CD4-positive, alpha-beta T cell treated with Interleukin-4 for 4 hours (primary cell): ENCODE measurements at places on chromosomes 7 and 10.

- DNase-seq: no peak
Observed at GRCh38 chr7:117766913-117767312, 106.3 kb downstream of the CTTNBP2 start.

DNA sequence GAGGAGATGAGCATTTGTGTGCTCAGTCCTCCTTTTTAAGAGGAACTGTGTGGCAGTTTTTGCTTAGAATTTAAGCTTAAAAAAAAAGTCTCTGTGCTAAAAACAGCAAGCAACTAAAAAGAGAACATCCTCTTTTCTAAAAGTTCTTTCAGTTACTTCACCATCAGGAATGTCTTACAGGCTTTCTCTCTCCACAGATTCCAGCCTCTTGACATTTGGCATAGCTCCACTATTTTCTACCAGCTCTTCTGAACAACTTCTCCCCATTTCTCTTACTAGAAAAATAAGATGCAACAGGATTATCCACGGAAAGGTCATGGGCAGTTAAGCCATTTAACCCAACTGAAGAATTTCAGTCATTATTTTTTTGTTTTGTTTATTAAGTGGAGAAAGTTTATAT lies 13.2 kb downstream of the PCLO start:
- DNase-seq: no peak

DNA sequence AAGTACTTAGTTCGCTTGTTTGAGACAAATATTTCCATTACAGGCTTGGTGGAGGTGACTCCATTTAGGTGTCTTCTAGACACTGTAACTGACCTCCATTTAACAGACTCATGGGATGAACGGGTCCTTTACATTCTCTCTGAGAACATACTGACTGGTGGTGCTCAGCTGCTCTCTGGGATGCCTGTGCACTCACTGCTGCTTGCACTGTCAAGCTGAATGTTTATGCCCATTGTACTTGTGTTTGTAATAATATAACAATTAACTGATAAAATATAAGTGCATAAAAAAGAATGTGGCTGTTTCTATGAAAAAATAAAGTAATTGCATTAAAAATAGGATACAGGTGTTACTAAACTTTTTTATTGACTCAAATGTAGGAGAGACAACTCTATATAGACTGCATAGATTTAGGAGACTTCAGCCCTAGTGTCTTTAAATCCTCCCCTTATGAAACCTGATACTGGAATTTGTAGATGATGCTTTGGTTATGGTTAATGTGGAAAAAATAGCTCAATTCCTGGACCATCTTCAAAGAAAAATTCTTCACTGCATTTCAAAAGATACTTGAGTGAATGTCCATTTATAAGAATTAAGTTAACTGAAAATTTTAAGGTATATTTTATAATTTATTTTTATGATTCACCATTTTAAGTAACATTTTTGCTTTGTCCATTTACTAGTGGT lies 85.4 kb downstream of the CDK14 start:
- no peak for DNase-seq

- no peak for DNase-seq
Observed at GRCh38 chr7:131046246-131046645, 281.4 kb upstream of the MKLN1 start.

DNA sequence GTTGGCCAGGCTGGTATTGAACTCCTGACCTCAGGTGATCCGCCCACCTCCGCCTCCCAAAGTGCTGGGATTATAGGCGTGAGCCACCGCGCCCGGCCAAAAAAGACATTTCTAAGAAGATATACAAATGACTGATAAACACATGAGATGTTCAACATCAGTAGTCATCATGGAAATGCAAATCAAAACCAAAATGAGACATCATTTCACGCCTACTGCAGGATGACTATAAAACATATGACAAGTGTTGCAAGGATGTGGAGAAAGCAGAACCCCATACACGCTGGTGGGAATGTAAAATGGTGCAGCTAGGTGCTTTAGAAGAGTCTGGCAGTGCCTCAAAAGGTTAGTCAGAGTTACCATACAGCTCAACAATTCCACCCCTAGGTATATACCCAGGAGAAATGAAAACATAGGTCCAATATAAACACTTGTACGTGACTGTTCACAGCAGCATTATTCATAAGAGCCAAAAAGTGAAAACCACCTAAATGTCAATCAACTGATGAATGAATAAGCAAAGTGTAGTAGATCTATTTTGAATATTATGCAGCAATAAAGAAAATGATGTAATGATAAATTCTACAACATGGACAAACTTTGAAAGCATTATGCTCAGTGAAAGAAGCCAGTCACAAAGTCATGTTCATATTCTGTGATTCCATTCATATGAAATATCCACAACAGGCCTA lies 24.5 kb downstream of the TMEM209 start:
- no peak for DNase-seq

DNA sequence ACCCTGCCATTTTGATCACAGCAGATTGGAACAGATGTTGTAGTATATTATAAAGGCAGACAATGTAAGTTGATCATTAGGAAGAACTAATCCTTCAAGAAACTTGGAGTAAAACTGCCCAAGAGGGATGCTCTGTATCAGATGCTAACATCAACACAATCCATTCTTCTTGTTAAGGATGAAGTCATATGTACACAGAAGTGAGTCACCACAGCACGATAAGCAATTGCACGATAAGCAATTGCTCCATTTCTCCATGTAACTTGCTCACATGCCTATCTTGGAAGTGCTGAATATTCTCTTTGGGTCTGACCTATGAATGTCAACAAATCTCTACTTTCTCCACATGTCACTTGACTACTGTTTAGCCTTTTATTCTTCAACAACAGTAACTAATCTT lies 41.5 kb upstream of the DMTF1 start:
- DNase-seq: no peak

DNA sequence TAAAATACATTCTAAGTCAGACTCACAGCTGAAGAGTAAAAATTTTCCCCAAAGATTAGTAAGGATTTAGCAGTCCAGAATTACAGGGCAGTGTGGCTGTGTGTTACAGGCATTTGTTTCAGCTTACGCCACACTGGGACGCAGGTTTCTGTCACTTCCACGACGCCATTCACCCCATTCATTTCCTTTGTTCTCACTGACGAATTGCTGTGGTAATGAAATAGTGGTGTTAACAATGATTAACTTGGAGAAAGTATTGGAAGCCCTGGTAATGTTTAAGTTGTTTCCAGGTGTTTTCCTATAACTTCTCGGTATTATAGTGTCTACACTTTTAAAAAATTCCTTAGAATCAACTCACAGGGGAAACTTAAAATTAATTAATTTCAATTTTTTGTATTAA lies 370.9 kb downstream of the SH2D4B start:
- DNase-seq: no peak

DNA sequence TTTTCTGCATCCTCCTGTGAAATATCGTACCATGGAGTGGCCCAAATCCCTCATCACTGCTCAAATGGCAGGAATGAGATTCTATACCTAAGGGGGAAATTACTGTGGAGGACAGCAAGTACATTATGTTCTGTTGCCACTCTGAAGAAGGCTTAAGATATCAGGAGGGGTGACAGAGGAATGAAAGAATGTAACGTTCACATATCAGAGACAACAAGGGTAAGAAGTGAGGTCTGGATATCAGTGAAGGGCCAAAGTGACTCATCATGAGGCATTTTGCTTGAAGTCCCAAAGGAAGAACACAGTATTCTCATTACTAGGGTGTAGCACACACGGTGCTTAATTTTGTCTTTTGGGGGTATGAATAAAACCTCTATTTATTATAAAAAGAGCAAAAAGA lies 71.5 kb upstream of the SLC13A1 start:
- no peak for DNase-seq

DNA sequence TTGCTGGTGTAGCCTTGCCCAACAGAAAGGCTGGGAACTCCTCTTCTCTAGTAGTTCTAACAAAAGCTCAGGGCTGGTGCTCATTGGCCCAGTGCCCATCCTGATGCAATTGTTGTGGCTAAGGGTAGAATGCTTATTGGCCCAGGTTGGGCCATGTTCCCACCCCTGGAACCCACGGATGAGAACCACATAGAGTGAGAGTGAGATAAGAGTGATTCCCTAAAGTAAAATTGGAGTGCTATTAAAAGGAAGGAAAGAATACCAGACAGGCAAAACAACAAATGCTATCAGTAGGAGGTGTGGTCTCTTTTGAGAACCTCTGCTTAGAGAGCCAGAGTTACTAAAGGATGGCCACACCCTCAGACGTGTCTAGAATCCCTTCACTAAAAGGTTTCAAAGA lies 49.2 kb downstream of the LGI1 start:
- no peak for DNase-seq

- DNase-seq: no peak
Observed at GRCh38 chr10:77109351-77109994, 528.1 kb downstream of the KCNMA1 start.

- no peak for DNase-seq
Observed at GRCh38 chr10:132458071-132458585, 61.1 kb downstream of the PWWP2B start.

GRCh38 chr7:155769701-155770100 lies 42.6 kb downstream of the SHH start:
- no peak for DNase-seq
